ENCODE measurements at places on chromosomes 3 and 15.

GRCh38 chr3:30358871-30359270 lies 247.5 kb upstream of the TGFBR2 start:
- no peak for DNase-seq

DNA sequence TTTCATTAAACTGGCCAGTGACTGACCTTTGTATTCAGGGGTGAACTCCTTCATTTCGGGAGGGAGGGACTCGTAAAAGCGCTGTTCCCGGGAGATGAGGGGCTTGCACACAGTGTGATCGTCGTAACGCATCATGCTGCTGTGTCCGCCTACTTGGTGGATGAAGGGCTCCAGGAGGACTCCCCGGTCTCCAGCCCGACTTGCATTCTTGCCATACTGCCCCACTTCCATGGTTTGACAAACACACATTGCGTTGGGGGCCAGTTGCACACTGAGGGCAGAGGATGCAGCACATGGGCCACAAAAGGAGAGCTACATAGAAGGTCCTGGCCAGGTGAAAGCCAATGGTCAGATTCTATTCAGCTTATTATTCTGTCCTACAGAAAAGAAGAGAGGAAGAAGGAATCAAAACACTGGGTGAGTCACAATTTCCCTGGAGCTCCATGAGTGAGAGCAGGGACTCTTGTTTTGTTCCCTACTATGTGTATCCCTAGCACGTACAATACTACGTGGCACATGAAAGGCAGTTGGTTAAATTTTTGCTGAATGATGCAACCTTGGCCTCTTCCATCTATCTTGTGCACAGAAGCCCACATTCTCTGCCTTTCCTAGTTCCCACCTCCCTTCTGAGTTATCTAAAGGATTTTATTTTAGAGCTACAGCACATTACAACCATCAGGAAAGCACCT lies 24.2 kb upstream of the GMPPB start:
- DNase-seq = no peak

DNA sequence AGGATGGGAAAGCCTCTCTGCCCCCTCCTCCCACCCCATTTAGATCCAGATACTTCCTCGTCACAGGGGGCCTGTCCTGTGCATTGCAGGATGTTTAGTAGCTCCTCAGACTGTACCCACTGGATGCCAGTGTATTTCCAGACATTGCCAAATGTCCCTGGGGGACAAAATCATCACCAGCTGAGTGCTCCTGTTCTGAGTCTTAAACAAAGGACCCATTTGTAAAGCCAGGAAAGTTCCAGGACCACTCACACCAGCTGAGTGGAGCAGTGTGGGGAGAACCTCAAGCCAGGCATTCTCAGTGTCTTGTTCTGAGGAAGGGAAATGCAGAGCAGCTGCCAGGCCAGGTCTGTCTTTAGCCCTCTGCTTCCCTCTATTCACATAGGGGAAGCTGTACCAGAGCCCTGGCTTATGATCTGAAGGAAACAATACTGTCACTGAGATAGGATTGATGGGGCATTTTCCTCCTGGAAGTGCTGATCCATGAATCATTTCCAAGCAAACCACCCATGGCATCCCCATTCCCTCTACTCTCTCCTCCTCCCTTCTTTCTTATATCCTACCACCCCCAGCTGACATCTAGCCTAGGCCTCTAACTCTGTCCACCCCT lies 67.4 kb upstream of the MEX3B start:
- no peak for DNase-seq

- no peak for DNase-seq
These were observed 417.7 kb downstream of the LPP start for GRCh38 chr3:188571531-188572095.

GRCh38 chr15:69797051-69797595 lies 300.6 kb downstream of the TLE3 start:
- DNase-seq = no peak
